Myocyte (in vitro differentiated cells): ENCODE measurements at places on chromosomes 11 and 22. TPM values are rescaled to one million over a fixed set of nuclear protein-coding genes. Genes with fewer than 3 reads are reported as not detected.
A peak's percentile ranks its signal among the peaks of the same experiment; 100 is the strongest.

Gene ST14
- total RNA-seq = not detected in 2 replicates

Gene SAA1
- 0.32 TPM in 1 of 2 replicates, not detected in the other for total RNA-seq

Gene TEAD1
- 131 and 136 TPM in 2 replicates for total RNA-seq

Gene PDGFB
- 6.7 and 10.2 TPM in 2 replicates for total RNA-seq

Gene TBX1
- 42.6 and 43.5 TPM in 2 replicates for total RNA-seq

Gene TRIM49
- not detected in 2 replicates for total RNA-seq

Gene NLRP10
- total RNA-seq = 1.3 and 2.1 TPM in 2 replicates

Gene RAG2
- total RNA-seq = not detected in 2 replicates

Gene OTOG
- total RNA-seq = 0.08 and 0.10 TPM in 2 replicates

Gene MYEOV
- total RNA-seq = not detected in 2 replicates

Gene LGR4
- total RNA-seq = 17.3 and 17.7 TPM in 2 replicates

Gene MUC5AC
- total RNA-seq = not detected in 2 replicates

Gene PLAAT4
- total RNA-seq = 15.8 and 20.4 TPM in 2 replicates

DNA sequence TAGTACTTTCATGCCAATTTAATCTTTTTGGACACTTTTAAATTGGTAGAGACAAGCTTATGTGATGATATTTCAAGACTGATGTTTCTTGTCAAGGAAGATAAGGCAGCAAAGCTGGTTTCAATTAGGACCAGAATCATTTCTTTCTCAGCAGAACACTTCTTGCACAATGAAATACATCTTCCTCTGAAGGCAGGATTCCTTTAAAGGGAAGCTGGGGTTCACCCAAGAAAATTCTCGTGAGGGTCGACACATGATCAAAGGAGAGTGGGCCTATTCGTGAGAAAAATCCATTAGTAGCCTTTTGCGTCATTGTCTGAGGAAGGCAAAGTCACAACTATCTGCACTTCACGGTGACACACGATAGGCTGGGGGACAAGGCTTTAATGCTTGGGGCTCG is 17.6 kb downstream of the TTC12 start:
- DNase-seq = no peak

DNA sequence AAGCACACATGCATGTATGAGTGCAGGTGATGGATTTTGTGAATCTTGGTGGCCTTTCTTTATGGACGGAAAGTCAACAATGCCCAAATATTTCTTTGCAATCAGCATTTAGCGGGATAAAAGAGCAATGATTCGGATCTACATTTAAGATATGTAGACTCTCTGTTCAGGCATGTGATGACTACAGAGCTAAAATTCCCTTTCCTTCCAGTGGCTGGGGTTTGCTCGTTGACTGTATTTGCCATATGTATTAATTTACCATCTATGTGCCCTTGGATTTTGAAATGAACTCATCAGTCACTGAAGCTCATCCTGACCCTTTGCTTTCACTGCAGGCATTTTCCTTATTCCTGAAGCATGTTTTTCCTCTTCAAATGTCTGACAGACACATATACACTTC is 13.6 kb downstream of the BLID start:
- no peak for DNase-seq

DNA sequence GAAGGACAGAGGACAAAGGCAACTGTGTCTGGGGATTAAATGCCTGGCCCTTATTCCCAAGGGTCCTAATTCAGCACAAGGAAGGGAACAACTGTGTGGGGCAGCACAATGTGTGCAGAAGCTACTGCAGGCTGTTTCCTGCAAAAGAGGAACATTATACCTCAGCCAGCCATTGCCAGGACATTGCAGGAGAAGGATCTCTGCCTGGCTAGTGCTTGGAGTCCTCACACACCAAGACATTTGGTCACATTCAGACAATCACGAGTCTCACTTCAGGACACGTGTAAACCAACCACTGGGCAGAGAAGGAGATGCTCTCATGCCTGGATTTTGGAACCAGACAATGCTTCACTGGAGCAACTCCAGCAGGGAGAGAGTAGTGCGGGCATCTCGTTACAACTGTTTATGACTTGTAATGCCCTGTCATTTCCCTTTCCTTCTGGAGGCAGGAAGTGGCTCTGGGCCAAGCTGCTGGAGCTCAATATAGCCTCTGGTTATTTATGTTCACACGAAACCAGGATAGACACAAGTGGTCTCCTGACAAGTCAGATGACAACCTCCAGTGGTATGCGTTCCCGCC is 23.9 kb upstream of the ZC3H12C start:
- DNase-seq = peak; percentile 94

- no peak for DNase-seq
Measured at GRCh38 chr22:41834005-41834944, 1.4 kb downstream of the SREBF2 start.

DNA sequence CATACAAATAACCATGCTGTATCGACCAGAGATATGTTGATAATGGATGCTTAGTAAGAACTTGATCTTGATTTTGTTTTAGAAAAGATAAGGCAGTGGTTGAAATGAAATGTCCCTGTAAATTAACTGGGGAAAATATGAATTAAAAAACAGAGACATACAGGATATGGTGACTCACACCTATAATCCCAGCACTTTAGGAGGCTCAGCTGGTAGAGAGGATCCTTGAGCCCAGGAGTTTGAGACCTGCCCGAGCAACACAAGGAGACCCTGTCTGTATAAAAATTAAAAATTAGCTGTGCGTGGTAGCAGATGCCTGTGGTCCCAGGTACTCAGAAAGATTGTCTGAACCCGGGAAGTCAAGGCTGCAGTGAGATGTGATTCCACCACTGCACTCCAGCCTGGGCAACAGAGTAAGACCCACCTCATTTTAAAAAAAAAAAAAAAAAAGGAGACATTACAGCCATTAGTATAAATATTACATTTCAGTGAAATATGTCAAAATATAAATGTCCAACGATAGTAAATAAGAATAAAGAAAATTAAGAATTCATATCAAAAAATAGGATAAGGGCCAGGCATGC is 4.6 kb downstream of the PICALM start:
- DNase-seq = no peak

- no peak for DNase-seq
Measured at GRCh38 chr22:42596863-42597530, 17.7 kb downstream of the POLDIP3 start.

DNA sequence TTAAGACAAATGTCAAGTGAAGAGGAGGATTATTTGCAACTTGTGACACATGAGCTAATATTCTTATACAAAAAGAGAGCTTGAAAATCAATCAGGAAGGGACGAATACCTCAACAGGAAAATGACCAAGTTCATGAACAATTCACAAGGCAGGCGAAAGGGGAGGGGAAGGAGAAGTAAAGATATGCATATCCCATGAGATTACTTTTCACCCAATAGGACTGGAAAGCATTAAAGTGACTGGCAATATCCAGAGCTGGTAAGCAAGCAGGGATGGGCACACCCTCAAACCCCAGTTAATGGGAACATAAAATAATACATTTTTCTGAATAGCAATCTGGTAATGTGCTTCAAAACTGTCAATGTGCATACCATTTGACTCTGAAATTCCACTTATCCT is 129.5 kb downstream of the SLC1A2 start:
- peak; percentile 32 for DNase-seq

GRCh38 chr11:115981104-115981481 is 476.9 kb upstream of the CADM1 start:
- DNase-seq = no peak

GRCh38 chr11:46499821-46500220 is 94.0 kb downstream of the AMBRA1 start:
- no peak for DNase-seq

DNA sequence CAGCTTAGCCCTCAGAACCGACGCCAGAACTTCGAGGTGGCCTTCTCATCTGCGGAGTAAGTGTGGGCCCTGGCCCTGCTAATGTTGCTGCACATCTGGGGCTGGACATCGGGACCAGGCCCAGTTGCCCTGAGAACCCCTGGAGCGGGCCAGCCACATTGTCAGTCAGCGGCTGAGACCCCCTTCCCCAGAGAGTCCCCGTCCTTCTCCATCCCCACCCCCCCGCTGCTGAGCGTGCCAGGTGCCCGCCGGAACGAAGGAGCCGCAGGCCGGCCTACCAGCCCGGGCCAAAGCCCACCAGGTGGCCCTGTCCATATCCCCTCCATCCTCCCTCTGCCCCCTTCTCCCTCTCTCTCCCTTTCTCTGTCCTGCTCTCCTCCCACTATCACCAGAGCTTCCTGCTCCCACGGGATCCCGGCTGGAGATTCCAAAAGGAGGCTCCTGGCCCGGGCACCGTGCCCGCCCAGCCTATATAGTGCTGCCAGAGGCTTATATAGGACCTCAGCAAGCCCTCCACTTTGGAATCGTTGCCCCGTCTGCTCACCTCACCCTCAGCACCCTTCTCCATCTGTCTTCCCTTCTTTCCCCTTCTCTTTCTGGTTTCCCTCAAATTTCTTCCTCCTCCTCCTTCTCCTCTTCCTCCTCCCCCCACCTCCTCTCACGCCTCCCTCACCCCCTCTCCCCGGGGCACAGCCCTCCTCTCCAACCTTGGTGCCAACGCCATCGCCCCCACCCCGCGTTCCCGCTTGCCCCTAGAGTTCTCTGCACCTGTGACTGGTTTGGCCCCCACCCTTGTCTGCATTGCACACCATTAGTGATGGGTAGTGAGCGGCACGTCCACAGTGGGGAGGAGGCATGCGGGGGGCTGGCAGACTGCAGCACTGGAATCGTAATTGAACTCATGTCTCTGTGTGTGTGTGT is 7.3 kb downstream of the SELENOM start:
- DNase-seq = no peak

- peak; percentile 33 for DNase-seq
Measured at GRCh38 chr11:28245131-28245530, 136.9 kb downstream of the METTL15 start.

- no peak for DNase-seq
Measured at GRCh38 chr11:117697319-117697718, 99.7 kb downstream of the DSCAML1 start.

DNA sequence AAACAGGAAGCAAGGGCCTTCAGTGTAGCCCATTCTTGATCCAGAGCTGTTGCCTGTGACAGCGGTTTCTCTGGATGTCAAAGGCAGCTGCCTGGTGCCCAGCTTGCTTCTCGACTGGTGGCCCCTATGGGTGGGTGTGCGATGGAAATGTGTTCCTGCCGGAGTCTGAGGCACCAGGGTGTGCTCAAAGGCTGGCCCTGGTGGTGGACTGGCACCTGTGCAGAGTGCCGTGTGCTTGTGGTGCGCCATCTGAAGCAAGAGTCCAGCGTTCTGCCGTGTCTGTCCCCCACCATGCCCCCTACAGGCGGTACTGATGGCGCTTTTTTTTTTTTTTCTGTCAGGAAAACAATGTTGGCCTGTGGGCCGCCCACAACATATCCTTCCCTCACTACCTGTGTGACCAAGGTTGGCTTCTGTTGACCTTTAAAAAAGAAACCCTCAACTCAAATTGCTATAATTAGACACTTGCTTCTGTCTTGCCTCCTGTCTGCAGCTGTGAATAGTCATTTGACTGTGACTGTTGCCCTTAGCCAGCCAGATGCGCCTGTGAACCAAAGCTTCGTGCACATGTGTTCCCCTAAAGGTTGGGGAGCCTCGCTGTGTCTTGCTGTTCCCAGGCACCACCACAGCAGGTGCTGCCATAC is 4.7 kb upstream of the RANBP1 start:
- peak; percentile 88 for DNase-seq

GRCh38 chr22:19984201-19984753 is 32.3 kb downstream of the ARVCF start:
- DNase-seq = peak; percentile 83

GRCh38 chr11:123822032-123822431 is 15.9 kb upstream of the OR6M1 start:
- DNase-seq = peak; percentile 32

DNA sequence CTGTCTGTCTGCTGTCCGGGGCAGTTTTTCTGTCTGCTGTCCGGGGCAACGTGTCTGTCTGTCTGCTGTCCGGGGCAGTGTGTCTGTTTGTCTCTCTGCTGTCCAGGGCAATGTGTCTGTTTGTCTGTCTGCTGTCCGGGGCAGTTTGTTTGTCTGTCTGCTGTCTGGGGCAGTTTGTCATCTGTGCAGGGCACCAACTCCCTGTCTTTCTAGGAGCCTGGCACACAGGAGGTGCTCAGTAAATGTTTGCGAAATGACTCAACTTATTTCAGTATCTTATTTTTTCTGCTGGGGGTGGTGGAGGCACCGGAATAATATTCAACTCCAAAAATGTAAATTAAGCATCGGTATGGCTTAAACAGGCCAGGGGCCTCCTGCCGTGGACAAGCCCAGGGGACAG is 12.0 kb upstream of the TTLL12 start:
- DNase-seq = no peak

- peak; percentile 90 for DNase-seq
Measured at GRCh38 chr11:128630367-128631230, 43.2 kb upstream of the ETS1 start.

GRCh38 chr22:22480940-22481339 is 27.6 kb downstream of the ZNF280B start:
- no peak for DNase-seq

GRCh38 chr22:27474711-27475547 is 326.6 kb downstream of the MN1 start:
- peak; percentile 67 for DNase-seq
